ENCODE measurements at places on chromosomes 1 and 21.
A peak's percentile ranks its signal among the peaks of the same experiment; 100 is the strongest.

- DNase-seq: no peak
These were observed 46.4 kb upstream of the S1PR1 start for GRCh38 chr1:101190441-101190840.

- DNase-seq: no peak
These were observed 220.8 kb downstream of the SLC35F3 start for GRCh38 chr1:234125283-234125682.

DNA sequence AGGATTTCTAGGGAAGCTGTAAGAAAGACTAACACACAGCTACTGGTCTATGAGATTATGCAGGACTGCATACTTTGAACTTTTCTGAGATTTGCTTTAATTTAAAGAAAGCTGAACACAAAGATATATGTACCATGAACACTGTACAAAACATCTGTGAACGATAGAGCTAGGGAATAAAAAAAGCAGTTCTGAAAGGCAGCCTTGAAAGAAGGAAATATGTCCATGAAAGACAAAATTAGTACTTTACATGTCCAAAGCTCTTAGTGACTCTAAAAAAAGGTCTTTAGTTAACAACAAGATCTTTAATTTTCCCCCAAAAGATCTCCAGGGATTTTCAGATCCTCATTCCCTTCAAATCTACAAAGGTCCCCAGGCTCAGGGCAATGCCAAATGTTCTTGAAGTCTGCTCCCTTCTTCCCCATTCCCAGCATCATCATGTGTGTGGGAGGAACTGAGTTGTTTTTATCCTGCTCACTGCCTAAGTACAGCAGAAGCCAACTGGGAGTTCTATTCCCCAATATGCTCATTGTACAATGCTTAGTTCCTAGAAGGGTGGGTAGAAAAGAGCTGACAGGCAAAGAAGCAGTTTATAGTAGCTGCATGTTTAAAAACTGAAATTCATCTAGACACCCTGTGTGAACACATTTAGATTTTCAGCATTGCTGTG lies 60.1 kb upstream of the PTCH2 start:
- DNase-seq: peak; percentile 56

DNA sequence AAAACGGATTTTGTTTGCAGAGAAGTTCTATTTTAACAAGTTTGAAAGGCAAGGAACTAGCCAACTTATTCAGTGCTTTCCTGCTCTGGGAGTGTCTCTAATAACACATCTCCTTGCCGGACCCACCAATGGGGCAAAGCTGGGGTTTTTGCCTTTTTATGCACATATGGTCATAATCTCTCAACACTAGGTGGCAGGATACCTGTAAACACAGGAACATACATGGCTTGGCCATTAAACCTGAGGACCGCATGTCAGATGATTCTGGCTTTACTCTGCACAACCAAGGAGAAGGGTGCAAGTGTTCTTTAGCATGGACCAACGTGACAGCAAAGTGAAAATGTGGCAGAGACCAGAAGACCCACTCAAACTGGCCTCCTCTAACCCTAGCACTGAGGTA lies 4.9 kb downstream of the TMEM9 start:
- DNase-seq: no peak

- DNase-seq: peak; percentile 73
These were observed 308.2 kb downstream of the DISC1 start for GRCh38 chr1:231934797-231935196.

- no peak for DNase-seq
These were observed 67.4 kb downstream of the LUZP1 start for GRCh38 chr1:23101101-23101827.

GRCh38 chr1:5727191-5727590 lies 265.0 kb downstream of the NPHP4 start:
- no peak for DNase-seq

DNA sequence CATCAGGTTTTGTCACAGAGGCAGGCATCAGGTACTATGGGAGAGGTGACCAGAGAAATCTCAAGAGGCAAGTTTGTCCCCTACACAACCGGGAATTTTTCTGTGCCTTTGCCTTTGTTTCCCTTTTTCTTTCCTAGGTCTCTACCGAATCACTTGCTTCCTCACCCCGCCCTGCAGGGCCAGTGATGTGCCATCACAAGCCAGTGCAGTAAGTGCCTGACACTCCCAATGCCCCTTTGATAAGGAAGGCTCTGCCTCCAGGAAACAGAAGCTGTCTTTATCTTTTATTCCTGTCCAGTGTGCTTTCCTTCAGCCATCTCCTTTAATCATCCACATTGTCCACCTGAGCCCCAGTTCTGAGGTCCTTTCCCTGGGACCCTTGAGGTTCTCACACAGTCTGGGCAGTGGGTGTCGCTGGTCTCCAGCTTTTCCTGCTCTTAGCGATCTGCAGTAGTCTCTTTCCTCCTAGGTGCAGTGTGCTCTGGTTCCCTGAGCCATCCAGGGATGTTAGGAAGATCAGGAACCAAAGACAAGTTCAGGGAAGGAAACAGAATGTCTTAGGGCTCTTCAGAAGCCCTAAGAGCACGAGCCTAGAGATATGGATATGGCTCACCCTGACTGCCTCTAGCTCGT lies 36.6 kb downstream of the GJA5 start:
- DNase-seq: no peak

GRCh38 chr1:244839656-244840055 lies 4.2 kb downstream of the COX20 start:
- no peak for DNase-seq

- DNase-seq: no peak
These were observed 110.3 kb downstream of the SEC16B start for GRCh38 chr1:177859572-177859971.

- DNase-seq: peak; percentile 86
These were observed 51.9 kb downstream of the DIPK1A start for GRCh38 chr1:92909321-92909720.

DNA sequence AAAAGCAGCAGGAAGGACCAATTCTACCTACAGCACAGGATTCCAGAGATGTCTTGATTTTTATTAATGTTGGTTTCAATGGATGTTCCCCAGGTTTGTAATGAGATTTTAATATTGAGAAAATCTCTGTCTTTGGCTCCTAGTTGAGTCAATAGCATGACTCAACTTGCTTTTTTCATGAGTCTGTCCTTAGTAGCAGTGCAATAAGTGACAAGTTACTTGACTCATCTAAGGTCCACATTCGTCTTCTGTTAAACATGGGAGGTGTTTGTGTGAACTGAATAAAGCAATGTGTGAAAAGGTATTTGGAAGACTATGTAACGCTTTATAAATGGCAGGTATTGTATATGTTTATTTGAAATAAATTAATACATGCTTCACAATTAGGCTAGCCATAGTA lies 645.0 kb upstream of the PTBP2 start:
- no peak for DNase-seq

GRCh38 chr21:44528634-44528995 lies 11.4 kb downstream of the KRTAP10-1 start:
- DNase-seq: no peak

- DNase-seq: no peak
These were observed 18.3 kb upstream of the PLEKHA6 start for GRCh38 chr1:204377800-204378668.

DNA sequence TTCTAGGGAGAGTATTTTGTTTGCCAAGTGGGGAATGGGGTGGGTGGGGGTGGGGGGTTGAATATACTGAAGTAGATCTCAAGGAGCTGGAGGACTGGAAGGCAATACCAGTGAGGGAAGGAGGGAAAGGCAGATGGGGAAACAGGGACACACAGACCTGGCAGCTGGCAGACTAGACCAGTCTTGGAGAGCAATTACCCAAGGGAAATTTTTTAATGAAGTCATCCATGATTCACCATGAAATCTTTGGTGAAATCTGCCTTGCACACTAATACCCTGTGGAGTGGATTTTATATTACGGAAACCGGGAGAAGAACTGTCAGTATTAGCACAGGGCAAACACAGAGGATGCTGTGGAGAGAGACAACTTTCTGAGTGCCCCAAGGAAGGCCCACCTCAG lies 29.7 kb upstream of the MARK1 start:
- peak; percentile 41 for DNase-seq

DNA sequence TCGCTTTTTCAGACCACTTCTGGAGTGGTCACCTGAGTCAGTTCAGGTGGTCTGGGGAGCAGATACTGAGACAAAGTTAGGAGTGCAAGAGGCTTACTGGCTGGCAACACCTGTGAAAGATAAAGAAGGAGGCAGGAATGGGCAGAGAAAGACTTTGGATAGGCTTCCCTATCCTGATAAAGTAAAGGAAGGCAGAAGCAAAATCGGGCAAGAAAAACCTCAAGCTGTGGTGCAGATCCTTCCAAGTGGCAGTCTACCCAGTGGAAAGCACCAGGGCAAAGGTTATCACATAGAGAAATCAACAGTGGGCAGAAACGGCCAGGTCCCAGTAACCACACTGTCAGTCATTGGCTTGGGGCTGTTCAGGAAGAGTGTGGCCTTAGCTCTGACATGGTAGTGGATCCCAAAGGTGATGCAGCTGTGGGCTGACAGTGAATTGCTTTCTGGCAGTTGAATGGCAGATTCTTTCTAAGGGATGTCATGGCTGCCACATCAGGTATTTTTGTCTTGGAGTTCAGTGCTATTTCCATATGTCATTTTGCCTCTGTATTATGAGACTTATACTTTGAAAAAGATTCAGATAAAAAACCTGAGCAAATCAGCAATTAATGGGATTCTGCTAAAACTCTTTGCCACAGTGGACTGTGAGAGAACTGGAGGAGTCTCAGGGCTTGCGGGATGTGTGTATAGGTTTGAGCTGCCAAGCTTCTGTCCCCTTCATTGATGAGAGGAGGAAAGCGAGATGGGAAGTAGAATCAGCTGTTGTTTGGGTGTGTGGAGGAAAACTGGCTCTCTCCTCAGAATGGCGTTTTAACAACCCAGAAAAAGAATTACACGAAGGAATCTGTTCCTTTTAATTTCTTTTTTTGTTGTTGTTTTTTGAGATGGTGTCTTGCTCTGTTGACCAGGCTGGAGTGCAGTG lies 8.1 kb upstream of the CGN start:
- no peak for DNase-seq

DNA sequence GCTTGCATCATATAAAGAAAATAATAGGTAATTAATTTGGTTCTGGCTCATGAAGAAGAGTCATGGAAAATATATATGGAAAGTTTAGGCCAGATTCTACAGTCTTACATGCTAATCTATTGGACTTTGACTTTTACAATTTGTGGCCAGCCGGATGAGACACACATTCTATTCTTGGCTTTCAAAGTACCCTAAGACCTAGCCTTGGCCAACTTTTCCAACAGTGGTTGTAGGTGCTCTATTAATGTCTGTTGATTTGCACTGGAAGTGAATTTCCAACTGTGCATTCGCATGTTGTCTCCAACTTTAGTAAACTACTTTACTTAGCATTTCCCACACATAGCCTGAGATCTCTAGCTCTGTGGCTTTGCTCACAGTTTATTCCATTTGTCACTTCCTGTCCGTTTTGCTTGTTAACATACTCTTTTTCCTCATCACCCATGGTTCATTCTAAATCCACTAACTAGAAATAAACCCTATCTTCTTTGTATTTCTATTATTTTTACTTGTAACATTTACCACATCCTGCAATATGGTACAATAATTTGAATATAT lies 644.0 kb downstream of the PTPRC start:
- peak; percentile 7 for DNase-seq

GRCh38 chr1:206737729-206738201 lies 32.8 kb upstream of the IL19 start:
- no peak for DNase-seq

GRCh38 chr1:24986372-24986965 lies 56.4 kb upstream of the RUNX3 start:
- DNase-seq: no peak

- DNase-seq: no peak
These were observed 13.9 kb upstream of the FGGY start for GRCh38 chr1:59282951-59283350.

- peak; percentile 64 for DNase-seq
These were observed 316.9 kb downstream of the VAV3 start for GRCh38 chr1:107648071-107648470.

DNA sequence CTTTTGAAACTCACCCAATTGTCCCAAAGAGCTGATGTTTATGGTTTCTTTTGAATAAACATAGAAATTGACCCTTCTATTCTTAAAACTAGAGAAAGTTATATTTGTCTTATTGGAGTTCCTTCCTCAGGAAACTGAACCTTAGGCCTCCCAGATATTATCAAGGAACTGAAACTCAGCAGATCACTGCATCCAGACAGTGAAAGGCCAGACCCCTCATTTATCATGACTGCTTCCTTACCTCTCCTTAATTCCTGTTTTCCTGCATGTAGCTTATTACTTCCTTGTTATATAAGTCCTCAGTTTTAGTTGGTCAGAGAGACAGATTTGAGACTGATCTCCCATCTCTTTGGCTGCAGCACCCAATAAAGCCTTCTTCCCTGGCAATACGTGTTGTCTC lies 27.5 kb downstream of the SLC22A15 start:
- no peak for DNase-seq

DNA sequence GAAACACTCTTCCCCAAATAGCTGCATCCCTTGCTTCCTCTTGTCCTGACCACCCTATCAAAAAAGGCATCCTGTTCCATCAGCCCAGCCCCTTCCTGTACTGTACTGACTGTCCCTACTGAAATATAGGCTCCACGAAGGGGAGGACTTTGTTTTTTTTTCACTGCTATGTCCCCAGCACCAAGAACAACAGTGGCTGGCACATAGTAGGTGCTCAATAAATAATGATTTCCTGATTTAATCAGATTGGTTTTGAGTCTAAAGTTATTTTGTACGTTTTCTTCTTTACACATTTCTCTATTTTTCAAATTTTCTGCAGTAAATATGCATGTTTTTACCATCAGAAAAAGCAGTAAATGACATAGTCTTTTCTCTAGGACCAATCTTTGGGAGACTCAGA lies 73.9 kb downstream of the CD58 start:
- no peak for DNase-seq

DNA sequence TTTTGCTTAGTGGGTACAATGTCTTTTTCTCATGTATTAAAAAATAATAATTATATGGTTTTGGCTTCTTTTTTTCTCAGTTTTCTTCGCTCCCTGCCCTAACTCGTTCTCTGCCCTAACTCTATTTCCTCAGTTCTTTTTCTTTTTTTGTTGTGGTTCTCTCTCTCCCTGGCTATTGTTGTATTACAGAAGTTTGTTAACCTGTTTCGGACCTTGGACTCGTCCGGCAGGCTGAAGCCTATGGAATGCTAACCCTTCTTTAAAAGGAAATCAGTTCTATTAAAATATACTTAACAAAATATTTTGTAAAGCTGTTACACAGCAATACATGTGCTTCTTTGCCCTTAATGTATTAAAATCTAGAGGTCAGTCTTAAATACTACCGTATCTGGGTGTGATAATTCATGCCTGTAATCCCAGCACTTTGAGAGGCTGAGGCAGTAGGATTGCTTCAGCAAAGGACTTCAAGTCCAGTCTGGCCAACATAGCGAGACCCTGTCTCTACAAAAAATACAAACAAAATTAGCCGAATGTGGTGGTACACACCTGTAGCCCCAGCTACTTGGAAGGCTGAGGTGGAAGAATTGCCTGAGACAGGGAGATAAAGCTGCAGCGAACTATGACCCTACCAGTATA lies 64.1 kb downstream of the ANGPTL1 start:
- no peak for DNase-seq

- no peak for DNase-seq
These were observed 4.2 kb downstream of the FMO1 start for GRCh38 chr1:171252482-171252881.

GRCh38 chr21:32367158-32367557 lies 25.7 kb downstream of the URB1 start:
- DNase-seq: peak; percentile 39

- DNase-seq: no peak
These were observed 63.2 kb downstream of the SRSF11 start for GRCh38 chr1:70284366-70284765.

GRCh38 chr21:37496972-37497371 lies 130.4 kb downstream of the DYRK1A start:
- no peak for DNase-seq
